ENCODE measurements at places on chromosomes 13 and 19.

DNA sequence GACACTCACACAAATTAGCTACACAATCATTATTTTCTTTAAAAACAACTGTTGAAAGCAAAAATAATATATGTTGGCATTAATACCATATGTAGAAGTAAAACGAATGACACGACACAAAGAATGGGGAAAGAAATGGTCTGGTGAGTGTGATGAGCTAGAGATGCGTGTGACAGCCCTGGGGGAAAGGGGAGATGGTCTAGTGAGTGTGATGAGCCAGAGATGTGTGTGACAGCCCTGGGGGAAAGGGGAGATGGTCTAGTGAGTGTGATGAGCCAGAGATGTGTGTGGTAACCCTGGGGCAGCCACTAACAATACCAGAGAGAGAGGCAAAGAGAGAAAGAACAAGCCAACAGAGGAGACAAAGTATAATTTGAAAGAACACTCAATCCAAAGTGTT, 22.3 kb upstream of the LAMP1 start:
- DNase-seq: no peak

GRCh38 chr19:23286477-23286876, 36.3 kb upstream of the ZNF724 start:
- no peak for DNase-seq

- no peak for DNase-seq
Measured at GRCh38 chr13:31956980-31957644, 74.5 kb upstream of the FRY start.

DNA sequence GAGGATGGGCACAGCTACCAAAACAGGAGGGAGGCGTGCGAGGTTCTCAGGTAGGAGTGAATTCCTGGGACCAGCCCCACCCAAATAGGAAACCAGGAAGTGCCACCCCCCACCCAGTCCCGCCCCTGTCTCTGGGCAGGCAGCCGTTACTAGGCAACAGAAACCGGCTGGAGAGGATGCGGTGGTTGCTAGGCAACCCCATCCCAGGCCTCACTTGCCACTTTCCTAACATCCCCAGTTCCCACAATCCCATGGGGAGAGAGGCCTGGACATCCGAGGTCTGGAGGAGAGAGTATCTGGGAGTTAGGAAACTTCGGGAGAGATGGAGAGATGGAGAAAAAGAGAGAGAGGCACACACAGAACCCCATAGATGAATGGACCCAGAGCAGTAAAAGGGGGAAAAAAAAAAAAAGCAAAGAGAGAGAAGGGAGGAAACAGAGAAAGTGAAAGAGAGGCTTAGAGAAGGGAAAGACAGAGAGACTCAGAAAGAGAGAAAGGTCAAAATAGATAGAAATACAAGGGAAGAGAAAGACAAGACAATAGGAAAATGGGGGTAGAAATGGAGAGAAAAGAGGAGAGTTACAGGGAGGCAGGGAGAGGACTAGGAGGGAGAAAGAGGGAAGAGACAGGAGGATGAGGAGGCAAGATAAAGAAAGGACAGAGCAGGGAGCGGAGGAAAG, 3.8 kb downstream of the GRIK5 start:
- no peak for DNase-seq

- no peak for DNase-seq
Measured at GRCh38 chr13:113804703-113805430, 45.8 kb downstream of the TMEM255B start.

- DNase-seq: no peak
Measured at GRCh38 chr13:44021422-44021821, 141.7 kb downstream of the LACC1 start.

GRCh38 chr19:30228113-30228834, 143.9 kb upstream of the ZNF536 start:
- peak; percentile 54 for DNase-seq

DNA sequence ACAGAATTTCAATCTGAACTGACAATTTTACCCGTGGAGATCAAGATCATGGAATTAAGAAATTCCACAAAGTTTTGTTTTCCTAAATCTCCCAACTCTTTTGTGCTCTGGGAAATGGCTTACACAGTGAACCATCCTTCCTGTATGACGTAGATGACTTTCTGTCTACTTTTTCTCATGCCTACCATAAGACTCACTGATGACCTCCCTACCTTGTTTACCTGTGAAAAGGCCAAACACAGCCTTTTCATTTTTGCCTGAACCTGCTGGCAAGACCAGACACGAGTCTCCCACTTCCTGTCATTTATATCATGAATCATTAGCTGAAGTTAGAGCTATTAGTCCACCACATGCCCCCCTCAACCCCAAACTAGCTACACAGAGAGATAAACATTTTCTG, 4.6 kb upstream of the KBTBD6 start:
- no peak for DNase-seq

GRCh38 chr19:17457616-17458015, 3.1 kb downstream of the NXNL1 start:
- DNase-seq: no peak

GRCh38 chr13:99027260-99027659, 49.4 kb upstream of the DOCK9 start:
- no peak for DNase-seq

Measured in ureter (tissue), 1 donor.